ENCODE measurements at places on chromosomes 2 and 18.
A peak's percentile ranks its signal among the peaks of the same experiment; 100 is the strongest.

DNA sequence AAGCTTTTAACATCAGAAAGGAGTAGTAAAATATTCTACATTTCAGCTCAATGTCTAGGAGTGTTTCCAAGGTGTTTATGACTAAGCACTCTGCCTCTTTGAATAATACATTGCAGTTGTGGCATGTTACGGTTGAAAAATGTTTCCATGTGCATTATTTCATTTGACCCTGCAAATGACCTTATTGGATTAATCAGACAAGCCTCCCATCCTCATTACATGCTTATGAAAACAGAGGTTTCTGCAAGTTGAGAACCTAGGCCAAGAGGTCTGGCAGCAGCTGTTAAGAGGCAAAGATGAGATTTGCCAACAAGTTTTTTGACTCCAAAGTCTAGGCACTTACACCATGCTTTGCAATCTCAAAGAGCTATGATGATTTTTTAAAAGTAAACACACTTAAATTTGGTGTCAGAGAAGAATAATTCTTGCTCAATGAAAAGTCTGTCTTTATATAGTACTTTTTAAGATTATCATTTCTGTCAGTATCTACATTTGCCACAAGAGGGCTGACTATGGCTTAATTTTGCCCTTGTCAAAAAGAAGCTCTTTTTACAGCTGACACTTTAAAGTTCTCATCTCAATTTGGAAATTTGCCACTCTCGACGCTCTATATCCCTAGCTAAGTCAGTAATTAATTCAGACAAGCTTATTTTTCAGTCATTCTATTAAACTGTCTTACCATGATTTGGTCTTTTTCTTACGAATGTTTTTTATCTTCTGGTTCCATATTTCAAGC is 260.6 kb downstream of the PAX3 start:
- DNase-seq, result no peak

- peak; percentile 47 for DNase-seq
Measured at GRCh38 chr18:23828426-23828825, 139.2 kb downstream of the LAMA3 start.

DNA sequence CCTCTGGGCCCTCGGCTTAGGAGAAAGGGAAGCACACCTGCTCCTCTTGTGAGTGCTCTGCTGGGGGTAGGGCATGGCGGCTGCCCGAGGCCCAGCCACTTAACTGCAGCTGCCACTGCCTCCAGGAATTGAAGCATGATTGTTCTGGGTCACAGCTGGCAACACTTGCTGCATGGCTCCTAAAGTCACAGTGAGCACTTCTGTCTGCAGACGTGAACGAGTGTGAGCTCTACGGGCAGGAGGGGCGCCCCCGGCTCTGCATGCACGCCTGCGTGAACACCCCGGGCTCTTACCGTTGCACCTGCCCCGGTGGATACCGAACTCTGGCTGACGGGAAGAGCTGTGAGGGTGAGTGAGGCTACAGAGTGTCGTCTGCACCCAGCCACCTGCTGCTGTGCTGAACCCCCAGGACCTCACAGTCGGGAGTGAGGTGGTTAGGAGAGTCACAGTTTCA is 44.4 kb downstream of the FBLN7 start:
- peak; percentile 25 for DNase-seq

DNA sequence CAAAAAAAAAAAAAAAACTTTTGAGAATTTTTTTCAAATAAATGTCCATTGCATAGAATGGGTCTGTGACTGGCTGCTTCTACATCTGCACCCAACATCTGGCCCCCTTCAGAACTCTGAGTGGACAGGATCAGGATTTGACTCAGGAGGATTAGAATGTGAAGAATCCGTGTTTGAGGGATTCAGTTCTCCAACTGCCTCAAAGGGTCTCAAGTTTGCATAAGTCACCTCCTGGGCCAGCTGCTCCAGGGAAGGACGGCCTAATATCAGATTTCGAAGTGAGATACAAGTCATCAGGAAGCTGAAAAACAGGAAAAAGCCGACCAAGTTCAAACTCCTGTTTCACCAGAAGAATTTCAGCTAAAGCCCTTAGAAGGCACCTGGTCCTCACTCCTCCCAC is 10.9 kb downstream of the MAT2A start:
- DNase-seq, result no peak
